Gastrocnemius medialis (tissue), 4 donors: ENCODE measurements at places on chromosomes 12 and 14.

- no peak for DNase-seq
Observed at GRCh38 chr14:29355331-29355730, 572.3 kb downstream of the PRKD1 start.

DNA sequence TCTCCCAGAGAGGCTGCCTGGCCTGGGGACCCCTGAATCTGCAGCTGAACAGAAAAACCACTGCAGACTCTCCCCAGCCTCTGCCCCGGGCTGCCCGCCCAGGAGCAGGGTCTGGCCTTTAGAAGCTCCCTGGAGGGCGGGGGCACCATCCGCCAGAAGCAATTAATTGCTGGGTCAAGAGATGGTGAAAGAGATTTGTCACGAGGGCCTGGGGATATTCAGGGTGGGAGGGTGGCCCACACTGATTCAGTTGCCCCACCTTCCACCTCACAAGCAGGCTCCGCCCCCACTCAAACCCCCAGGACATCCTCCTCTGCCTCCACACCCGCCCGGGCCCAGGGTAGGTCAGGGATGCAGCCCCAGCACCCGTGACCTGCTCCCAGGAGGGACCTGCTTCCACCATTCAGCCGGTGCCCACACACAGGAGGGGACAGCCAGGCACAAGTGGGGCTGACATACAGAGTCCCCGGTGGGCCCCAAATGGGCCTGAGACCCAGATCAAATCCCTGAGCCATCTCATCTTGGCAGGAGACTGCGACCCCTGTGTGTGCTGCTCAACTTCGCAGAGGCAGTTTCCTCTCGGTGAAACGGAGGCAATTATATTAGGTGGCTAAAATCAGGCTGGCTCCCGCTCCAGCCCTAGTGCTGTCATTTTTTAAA lies 23.0 kb downstream of the NCOR2 start:
- DNase-seq: no peak

DNA sequence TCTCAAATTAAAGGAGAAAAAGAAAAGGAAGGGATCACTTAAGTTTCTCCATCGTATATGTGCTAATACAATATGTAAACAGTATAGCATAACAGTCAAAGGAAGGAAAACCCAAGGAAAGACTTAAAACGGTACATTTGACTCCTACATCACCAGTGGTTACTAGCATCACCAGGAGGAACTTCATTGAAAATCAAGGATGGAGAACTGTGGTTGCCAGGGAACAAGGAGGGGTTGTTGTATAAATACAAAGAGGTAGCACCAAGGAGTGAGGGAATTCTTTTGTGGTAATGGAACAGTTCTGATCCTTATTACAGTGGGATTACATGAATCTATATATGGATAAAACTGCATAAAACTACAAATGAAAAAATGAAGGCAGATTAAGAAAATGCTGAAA lies 1.6 kb downstream of the ZFYVE26 start:
- no peak for DNase-seq

- DNase-seq: no peak
Observed at GRCh38 chr12:131379738-131380137, 331.2 kb upstream of the SFSWAP start.

DNA sequence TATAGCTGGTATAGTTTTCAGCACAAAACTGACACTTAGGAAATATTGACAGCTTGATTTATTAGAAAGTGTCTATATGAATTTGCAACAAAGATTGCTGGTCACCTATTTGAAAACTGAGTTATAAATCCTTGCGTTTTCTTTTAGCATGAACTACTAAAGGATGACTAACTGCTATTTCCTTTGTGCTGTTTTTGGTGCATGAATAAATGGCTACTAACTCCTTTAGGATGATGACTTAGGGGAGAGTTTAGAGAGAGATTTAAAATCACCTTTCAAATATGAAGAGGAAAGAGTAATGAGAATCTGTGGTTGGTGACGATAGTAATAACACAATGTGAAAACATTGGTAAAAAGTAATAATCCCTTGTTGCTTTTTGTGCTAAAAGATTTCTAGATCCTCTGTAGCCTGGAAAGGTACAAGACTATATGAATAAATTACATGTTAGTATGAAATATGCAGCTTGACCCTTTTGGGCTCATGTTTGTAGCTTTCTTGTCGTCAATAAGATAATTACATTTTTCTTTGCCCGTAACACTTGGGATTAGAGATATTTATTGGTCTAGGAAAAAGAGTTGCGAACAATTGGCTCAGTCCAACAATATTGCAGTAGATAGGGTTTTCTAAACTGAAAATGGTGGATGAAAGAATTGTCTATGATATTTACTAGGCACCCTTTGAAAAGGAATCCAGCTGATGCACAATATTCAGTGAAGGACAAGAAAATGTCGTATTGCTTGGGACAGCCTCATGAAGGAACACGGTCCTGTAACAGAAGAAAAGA lies 453.0 kb downstream of the ADAMTS20 start:
- no peak for DNase-seq

- DNase-seq: no peak
Observed at GRCh38 chr12:54172168-54172567, 16.6 kb downstream of the SMUG1 start.
